Type B pancreatic cell (in vitro differentiated cells): ENCODE measurements at places on chromosomes 1 and 21. TPM values are rescaled to one million over a fixed set of nuclear protein-coding genes. Genes with fewer than 3 reads are reported as not detected.
A peak's percentile ranks its signal among the peaks of the same experiment; 100 is the strongest.

GRCh38 chr1:64309431-64309831 lies 106.0 kb downstream of the UBE2U start:
- H3K27ac ChIP-seq: no peak overlapping the region
- H3K4me1 ChIP-seq: peaks cover 9% of the 10 kb centered on the region
- no peak for DNase-seq
- no peaks in the 10 kb centered on the region for H3K27me3 ChIP-seq
- no peak overlapping the region for H3K4me3 ChIP-seq

GRCh38 chr1:77560741-77561140 lies 121.7 kb downstream of the ZZZ3 start:
- no peak overlapping the region for H3K27ac ChIP-seq
- no peak for DNase-seq
- H3K36me3 ChIP-seq: peaks cover 16% of the 10 kb centered on the region
- H3K27me3 ChIP-seq: no peaks in the 10 kb centered on the region
- H3K4me1 ChIP-seq: no peaks in the 10 kb centered on the region
- H3K4me3 ChIP-seq: no peak overlapping the region

DNA sequence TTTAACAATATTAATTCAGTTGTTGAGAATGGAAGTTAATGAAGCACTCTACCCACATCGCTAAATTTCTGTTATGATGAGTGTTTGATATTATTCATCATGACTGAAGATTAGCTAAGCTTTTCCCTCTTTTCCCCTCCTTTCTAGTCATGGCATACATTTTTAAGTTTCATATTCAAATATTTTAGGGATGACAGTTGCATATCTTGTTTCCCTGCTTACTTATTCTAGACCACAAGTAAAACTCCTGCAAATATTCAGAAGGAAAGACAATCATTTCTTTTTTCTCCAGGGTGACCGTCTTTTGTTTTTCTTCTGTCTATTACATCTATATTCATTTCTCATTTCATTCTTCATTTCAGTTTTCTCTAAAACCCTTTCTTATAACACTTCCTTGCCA lies 906.0 kb downstream of the ADGRL2 start:
- no peaks in the 10 kb centered on the region for H3K36me3 ChIP-seq
- no peak overlapping the region for H3K27ac ChIP-seq
- H3K4me1 ChIP-seq: peaks cover 5% of the 10 kb centered on the region
- DNase-seq: no peak
- no peak overlapping the region for H3K4me3 ChIP-seq
- no peaks in the 10 kb centered on the region for H3K27me3 ChIP-seq

GRCh38 chr1:29383746-29384371 lies 147.5 kb downstream of the PTPRU start:
- DNase-seq: peak; percentile 11
- no peak overlapping the region for H3K4me3 ChIP-seq
- H3K27me3 ChIP-seq: peaks cover 29% of the 10 kb centered on the region

DNA sequence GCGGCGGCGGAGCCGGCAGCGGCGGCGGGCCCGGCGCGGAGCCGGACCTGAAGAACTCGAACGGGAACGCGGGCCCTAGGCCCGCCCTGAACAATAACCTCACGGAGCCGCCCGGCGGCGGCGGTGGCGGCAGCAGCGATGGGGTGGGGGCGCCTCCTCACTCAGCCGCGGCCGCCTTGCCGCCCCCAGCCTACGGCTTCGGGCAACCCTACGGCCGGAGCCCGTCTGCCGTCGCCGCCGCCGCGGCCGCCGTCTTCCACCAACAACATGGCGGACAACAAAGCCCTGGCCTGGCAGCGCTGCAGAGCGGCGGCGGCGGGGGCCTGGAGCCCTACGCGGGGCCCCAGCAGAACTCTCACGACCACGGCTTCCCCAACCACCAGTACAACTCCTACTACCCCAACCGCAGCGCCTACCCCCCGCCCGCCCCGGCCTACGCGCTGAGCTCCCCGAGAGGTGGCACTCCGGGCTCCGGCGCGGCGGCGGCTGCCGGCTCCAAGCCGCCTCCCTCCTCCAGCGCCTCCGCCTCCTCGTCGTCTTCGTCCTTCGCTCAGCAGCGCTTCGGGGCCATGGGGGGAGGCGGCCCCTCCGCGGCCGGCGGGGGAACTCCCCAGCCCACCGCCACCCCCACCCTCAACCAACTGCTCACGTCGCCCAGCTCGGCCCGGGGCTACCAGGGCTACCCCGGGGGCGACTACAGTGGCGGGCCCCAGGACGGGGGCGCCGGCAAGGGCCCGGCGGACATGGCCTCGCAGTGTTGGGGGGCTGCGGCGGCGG lies 1.0 kb downstream of the ARID1A start:
- no peak overlapping the region for H3K27ac ChIP-seq
- DNase-seq: no peak
- H3K4me1 ChIP-seq: peaks cover 28% of the 10 kb centered on the region
- H3K27me3 ChIP-seq: no peaks in the 10 kb centered on the region
- H3K36me3 ChIP-seq: no peaks in the 10 kb centered on the region
- H3K4me3 ChIP-seq: peak overlapping the region; percentile 71

DNA sequence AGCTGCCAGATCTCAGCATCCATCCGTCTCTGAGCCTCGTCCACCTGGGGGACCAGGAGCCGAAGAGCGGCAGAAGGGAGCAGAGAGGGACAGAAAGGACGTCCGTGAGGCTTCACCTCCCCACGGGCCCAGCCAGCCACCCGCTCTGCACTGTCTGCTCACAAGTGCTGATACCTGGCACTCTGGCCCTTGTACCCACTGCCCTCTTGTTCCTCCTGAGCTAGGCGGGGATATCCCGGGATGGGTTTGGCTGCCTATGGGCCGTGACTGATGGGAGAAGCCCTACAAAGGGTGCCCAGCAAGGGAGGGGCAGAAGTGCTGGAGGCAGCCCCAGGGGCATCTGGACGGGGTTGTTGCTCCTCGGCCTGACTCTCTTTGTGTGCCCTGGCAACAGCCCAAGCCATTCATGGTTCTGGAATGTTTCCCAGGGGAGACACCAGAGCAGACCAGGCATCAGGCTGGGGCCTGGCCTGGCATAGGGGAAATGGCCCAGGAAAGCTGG lies 57.6 kb downstream of the LDLRAD2 start:
- H3K27me3 ChIP-seq: no peaks in the 10 kb centered on the region
- H3K4me3 ChIP-seq: no peak overlapping the region
- no peaks in the 10 kb centered on the region for H3K36me3 ChIP-seq
- H3K27ac ChIP-seq: no peak overlapping the region
- H3K4me1 ChIP-seq: peaks cover 10% of the 10 kb centered on the region
- no peak for DNase-seq

DNA sequence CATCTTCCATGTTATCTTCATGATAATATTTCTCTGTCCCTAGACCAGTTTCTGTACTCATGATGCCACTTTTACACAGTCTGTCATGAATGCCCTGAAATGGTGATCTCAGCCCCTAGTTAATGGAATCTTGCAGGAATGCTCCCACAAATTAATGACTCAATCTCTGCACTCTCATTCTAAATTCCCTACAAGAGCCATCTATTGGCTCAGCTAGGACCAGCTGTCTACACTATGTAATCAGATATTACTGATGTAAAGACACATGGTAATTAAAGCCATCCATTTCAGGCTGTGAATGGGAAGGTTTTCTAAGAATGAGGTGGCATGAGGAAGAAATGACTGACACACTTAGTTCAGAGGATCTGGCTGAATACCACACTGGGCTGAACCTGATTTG lies 199.1 kb upstream of the KCND3 start:
- no peak for DNase-seq
- no peaks in the 10 kb centered on the region for H3K36me3 ChIP-seq
- peaks cover 13% of the 10 kb centered on the region for H3K27me3 ChIP-seq
- no peak overlapping the region for H3K27ac ChIP-seq
- no peak overlapping the region for H3K4me3 ChIP-seq
- H3K4me1 ChIP-seq: no peaks in the 10 kb centered on the region

DNA sequence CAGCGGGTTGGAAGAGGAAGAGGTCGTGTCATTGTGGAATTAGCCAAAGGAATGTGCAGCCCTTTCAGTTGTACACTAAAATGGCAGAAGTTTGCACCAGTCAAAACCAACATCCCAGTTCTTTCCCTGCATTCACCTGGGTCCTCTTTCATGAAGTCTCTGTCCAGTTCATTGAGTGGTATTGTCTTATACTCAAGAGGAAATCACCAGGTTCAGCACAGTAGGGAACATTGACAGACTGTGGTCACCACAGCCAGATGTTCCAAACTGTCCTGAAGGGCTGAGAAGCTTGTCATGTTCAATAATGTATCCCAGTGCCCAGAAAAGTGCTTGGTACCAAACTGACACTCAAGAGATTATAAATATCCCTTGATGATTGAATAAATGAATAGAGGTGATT lies 131.6 kb downstream of the GLUL start:
- H3K4me1 ChIP-seq: peaks cover 7% of the 10 kb centered on the region
- no peak overlapping the region for H3K4me3 ChIP-seq
- no peaks in the 10 kb centered on the region for H3K27me3 ChIP-seq
- no peak overlapping the region for H3K27ac ChIP-seq

DNA sequence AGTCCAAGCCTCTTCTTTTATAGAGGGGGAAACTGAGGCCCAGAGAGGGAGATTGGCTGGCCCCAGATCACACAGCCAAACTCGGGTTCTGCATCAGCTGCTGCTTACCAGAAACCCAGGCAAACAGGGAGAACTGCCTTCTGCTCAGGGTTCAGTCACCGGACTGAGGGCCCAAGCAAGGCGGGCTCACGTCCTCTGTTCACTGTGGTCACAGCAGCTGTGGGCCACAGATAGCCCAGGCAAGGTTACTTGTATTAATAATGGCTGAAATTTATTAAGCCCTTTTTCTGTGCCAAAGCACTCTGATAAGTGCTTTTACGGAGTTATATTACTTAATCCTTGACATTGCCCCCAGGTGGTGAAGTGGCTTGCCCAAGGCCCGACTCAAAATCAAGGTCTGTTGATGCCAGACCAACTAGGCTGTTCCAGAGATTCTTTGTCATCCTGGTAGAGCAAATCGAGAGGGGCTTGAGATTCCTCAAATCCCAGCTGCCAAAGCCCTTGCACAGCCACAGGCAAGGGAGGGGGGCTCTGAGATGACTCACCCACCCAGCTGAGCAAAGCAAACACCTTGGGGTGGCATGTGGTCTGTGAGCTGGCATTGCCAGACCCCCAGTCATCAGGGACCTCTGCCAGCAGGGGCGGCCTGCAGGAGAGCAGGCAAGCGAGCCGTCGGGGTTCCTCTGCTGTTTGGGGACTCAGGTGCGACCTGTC lies 36.5 kb downstream of the EPHB2 start:
- DNase-seq: no peak
- H3K4me3 ChIP-seq: no peak overlapping the region
- no peaks in the 10 kb centered on the region for H3K36me3 ChIP-seq
- H3K27me3 ChIP-seq: no peaks in the 10 kb centered on the region
- H3K4me1 ChIP-seq: peaks cover 20% of the 10 kb centered on the region

DNA sequence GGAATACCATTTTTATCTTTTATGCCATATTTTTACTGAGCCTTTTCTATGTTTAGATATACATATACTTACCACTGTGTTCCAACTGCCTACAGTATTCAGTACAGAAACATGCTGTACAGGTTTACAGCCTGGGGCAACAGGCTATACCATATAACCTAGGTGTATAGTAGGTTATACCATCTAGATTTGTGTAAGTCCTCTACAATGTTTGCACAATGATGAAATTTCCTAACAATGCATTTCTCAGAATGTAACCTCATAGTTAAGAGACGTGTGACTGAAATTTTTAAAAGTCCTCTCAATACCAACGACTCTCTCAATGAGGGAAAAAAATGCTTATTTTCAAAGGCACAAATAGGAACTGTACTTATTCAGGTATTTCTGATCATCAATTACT lies 21.7 kb downstream of the INTS7 start:
- no peak overlapping the region for H3K27ac ChIP-seq
- peaks cover 14% of the 10 kb centered on the region for H3K36me3 ChIP-seq
- H3K27me3 ChIP-seq: no peaks in the 10 kb centered on the region
- no peak for DNase-seq

GRCh38 chr1:210366767-210367166 lies 38.1 kb downstream of the HHAT start:
- H3K27ac ChIP-seq: no peak overlapping the region
- no peaks in the 10 kb centered on the region for H3K36me3 ChIP-seq
- DNase-seq: no peak
- H3K27me3 ChIP-seq: no peaks in the 10 kb centered on the region

- no peak overlapping the region for H3K4me3 ChIP-seq
- no peak overlapping the region for H3K27ac ChIP-seq
- H3K27me3 ChIP-seq: no peaks in the 10 kb centered on the region
- DNase-seq: no peak
- no peaks in the 10 kb centered on the region for H3K4me1 ChIP-seq
- H3K36me3 ChIP-seq: no peaks in the 10 kb centered on the region
Measured at GRCh38 chr1:107842241-107842640, 122.7 kb downstream of the VAV3 start.

- no peak for DNase-seq
- H3K36me3 ChIP-seq: no peaks in the 10 kb centered on the region
- peaks cover 48% of the 10 kb centered on the region for H3K27me3 ChIP-seq
- H3K27ac ChIP-seq: no peak overlapping the region
Measured at GRCh38 chr1:220958234-220958633, 79.0 kb downstream of the HLX start.

- DNase-seq: no peak
- peaks cover 26% of the 10 kb centered on the region for H3K36me3 ChIP-seq
- H3K27ac ChIP-seq: no peak overlapping the region
- H3K4me3 ChIP-seq: no peak overlapping the region
Measured at GRCh38 chr1:26946270-26946669, 14.0 kb downstream of the KDF1 start.

AMY1B gene
- total RNA-seq: not detected in 2 replicates

GTF2B gene
- 27.5 and 31.0 TPM in 2 replicates for total RNA-seq

CD48 gene
- 0.57 TPM in 1 of 2 replicates, not detected in the other for total RNA-seq

SPRR2G gene
- total RNA-seq: not detected in 2 replicates

LRRC53 gene
- total RNA-seq: not detected in 2 replicates

NHLH2 gene
- 0.26 and 1.1 TPM in 2 replicates for total RNA-seq

CACNA1S gene
- total RNA-seq: 0.12 TPM in 1 of 2 replicates, not detected in the other

KIF21B gene
- total RNA-seq: 0.79 and 7.6 TPM in 2 replicates

OR6P1 gene
- not detected in 2 replicates for total RNA-seq

CFAP141 gene
- not detected in 2 replicates for total RNA-seq

MEX3A gene
- 31.0 and 61.9 TPM in 2 replicates for total RNA-seq

RWDD3 gene
- total RNA-seq: 17.0 and 19.8 TPM in 2 replicates

CELA3B gene
- not detected in 2 replicates for total RNA-seq

TMEM269 gene
- 0.41 and 0.57 TPM in 2 replicates for total RNA-seq

ITGB3BP gene
- total RNA-seq: 25.0 and 39.9 TPM in 2 replicates

DDAH1 gene
- total RNA-seq: 27.7 and 28.6 TPM in 2 replicates

UBXN10 gene
- 1.6 and 5.0 TPM in 2 replicates for total RNA-seq
